ENCODE measurements at places on chromosomes 12 and 14. TPM values are rescaled to one million over a fixed set of nuclear protein-coding genes. Genes with fewer than 3 reads are reported as not detected.

DNA sequence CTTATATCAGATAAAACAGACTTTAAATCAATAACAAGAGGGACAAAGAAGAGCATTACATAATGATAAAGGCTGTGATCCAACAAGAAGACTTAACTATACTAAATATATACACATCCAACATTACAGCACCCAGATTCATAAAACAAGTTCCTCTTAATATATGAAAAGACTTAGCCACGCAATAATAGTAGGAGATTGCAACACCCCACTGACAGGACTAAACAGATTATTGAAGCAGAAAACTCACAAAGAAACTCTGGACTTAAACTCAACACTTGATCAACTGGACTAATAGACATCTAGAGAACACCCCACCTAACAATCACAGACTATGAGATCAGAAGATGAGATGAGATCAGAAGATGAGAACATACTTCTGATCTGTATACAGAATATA lies 5.7 kb upstream of the CLEC14A start:
- no peak overlapping the region for H3K27ac ChIP-seq
- H3K4me3 ChIP-seq, result no peak overlapping the region
- H3K4me1 ChIP-seq, result no peaks in the 10 kb centered on the region

GRCh38 chr12:80598004-80598606 lies 109.3 kb upstream of the MYF6 start:
- no peak overlapping the region for H3K4me3 ChIP-seq
- H3K27me3 ChIP-seq, result no peaks in the 10 kb centered on the region
- H3K4me1 ChIP-seq, result no peaks in the 10 kb centered on the region
- no peak overlapping the region for H3K27ac ChIP-seq

GRCh38 chr14:102517392-102518062 lies 8.0 kb upstream of the ANKRD9 start:
- no peak overlapping the region for H3K27ac ChIP-seq
- no peaks in the 10 kb centered on the region for H3K36me3 ChIP-seq
- no peak for DNase-seq
- H3K4me1 ChIP-seq, result peaks cover 14% of the 10 kb centered on the region

DNA sequence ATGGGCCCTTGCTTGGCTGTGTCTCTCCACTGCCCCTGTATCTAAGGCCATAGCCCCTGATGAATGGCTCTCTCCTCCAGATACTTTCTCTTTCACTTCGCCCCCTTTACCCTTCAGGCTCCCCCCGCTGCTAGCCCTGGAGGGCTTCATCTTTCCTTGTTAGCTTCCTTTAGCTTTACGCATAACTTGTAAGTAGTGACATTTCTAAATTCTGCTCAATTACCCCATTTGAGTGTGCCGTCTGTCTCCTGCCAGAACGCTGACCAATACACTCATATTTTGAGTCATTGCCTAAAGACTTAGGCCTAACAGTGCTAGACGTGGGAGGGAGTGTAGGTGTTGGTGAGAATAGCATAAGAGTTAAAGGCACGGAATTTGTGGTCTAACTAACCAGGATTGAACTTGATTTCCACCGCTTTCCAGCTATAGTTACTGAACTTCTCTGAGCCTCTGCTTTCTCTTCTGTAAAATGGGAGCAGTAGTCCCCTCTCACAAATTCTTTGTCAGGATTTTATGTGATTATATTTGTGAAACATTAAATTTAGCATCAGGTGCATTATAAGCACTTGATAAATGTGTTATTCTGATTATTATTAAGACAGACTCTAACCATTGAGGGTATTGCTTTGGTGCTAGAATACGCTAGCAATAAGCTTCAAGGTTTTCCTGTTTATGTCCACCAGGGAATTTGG lies 129.3 kb downstream of the ZFP36L1 start:
- DNase-seq, result no peak
- H3K27ac ChIP-seq, result no peak overlapping the region
- H3K27me3 ChIP-seq, result no peaks in the 10 kb centered on the region
- no peak overlapping the region for H3K4me3 ChIP-seq
- no peaks in the 10 kb centered on the region for H3K36me3 ChIP-seq

GRCh38 chr14:22434030-22434429 lies 155.0 kb downstream of the DAD1 start:
- no peak overlapping the region for H3K27ac ChIP-seq
- no peak for DNase-seq
- H3K4me3 ChIP-seq, result no peak overlapping the region
- no peaks in the 10 kb centered on the region for H3K36me3 ChIP-seq
- H3K27me3 ChIP-seq, result no peaks in the 10 kb centered on the region
- H3K4me1 ChIP-seq, result no peaks in the 10 kb centered on the region

DNA sequence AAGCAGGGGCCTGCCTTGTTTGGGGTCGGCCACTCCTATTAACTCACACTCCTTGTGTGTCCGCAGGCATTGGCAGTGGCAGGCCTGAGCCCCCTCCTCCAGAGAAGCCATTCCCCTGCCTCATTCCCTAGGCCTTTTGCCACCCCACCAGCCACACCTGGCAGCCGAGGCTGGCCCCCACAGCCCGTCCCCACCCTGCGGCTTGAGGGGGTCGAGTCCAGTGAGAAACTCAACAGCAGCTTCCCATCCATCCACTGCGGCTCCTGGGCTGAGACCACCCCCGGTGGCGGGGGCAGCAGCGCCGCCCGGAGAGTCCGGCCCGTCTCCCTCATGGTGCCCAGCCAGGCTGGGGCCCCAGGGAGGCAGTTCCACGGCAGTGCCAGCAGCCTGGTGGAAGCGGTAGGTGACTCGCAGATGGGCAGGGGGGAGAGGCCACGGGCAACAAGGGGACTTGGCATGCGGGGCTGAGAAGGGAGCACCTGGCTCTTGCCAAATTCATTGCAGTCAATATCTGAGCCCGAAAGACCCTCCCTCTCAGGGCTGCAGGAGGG lies 106.3 kb upstream of the FKBP4 start:
- no peak for DNase-seq
- no peaks in the 10 kb centered on the region for H3K4me1 ChIP-seq
- no peaks in the 10 kb centered on the region for H3K36me3 ChIP-seq
- H3K27ac ChIP-seq, result no peak overlapping the region

- no peaks in the 10 kb centered on the region for H3K36me3 ChIP-seq
- H3K27me3 ChIP-seq, result peaks cover 71% of the 10 kb centered on the region
- DNase-seq, result no peak
- no peaks in the 10 kb centered on the region for H3K4me1 ChIP-seq
Observed at GRCh38 chr14:28778138-28779117, 11.8 kb downstream of the FOXG1 start.

DNA sequence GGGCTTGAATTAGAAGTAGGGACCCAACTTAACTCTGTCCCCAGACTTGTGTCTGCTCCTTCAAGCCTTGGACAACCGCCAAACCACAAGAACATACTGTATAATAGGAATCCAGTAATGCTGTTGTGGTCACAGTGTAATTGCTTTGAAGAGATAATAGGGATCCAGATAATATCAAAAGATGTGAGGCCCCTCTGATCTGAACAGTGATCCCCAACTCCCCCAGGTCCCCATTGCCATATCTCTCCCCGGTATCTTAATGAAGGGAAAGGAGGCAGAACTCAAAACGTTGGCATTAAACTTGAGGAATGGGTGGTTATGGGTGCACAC lies 8.5 kb upstream of the PLEKHH1 start:
- H3K4me1 ChIP-seq, result peaks cover 9% of the 10 kb centered on the region
- H3K36me3 ChIP-seq, result no peaks in the 10 kb centered on the region
- H3K27ac ChIP-seq, result no peak overlapping the region
- no peaks in the 10 kb centered on the region for H3K27me3 ChIP-seq
- no peak overlapping the region for H3K4me3 ChIP-seq

- no peak overlapping the region for H3K27ac ChIP-seq
- H3K4me1 ChIP-seq, result no peaks in the 10 kb centered on the region
- no peaks in the 10 kb centered on the region for H3K36me3 ChIP-seq
- DNase-seq, result no peak
- H3K27me3 ChIP-seq, result no peaks in the 10 kb centered on the region
Observed at GRCh38 chr12:89439941-89440340, 84.7 kb downstream of the GALNT4 start.

DNA sequence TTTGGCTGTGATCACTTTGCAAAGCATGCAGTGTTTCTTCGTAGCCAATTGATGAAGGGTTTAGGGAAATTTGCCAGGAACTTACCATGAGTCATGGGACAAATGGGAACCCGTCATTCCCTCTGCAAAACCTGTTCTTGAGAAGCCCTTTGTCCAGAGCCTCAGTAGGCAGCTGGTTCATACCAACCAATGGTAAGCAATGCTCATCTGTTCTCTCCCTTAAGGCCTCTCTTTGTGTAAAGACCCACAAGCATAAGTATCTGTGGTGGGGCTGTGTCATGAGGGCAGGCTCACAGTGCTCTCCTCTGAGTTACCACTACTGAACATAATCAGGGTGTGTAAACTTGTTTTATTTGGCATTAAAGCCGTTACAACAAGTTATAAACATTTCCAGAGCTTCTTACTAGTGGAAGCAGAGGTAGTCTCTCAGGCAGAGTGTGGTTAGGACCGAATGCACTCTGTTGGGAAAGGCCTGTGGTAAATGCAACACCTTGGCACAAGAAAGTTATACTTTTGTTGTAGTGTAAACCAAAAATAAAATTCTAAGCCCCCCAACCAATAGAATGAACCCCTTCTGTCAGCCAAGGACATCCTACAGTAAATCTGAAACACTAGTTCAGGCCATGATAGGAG lies 119.8 kb downstream of the SINHCAF start:
- no peak overlapping the region for H3K4me3 ChIP-seq
- peak; percentile 16 for DNase-seq
- H3K27ac ChIP-seq, result no peak overlapping the region
- H3K27me3 ChIP-seq, result no peaks in the 10 kb centered on the region
- no peaks in the 10 kb centered on the region for H3K4me1 ChIP-seq
- H3K36me3 ChIP-seq, result no peaks in the 10 kb centered on the region

DNA sequence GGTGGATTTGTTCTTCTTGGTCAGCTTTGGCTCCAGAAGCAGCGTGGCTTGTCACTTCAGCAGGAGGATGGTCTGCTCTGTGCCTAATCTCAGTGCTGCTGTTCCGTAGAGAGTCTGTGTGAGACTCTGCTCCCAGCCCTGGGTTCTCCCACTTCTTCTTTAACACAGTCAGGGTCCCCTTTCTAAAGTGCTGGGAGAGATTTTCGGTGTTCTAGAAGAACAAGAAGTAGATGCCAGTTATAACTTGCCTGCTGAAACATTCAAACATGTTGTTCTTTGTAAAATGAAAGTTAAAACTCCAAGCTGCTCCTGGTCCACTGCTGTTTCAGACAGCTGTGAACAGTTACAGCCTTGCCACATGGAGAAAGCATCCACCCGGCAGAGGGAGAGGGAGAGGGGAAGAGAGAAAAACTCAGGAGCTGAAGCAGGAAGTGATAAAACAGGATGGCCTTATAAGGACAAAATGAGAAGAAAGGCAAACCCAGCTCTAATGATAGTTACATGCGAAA lies 55.2 kb upstream of the CERS5 start:
- peak overlapping the region; percentile 76 for H3K27ac ChIP-seq
- peaks cover 35% of the 10 kb centered on the region for H3K36me3 ChIP-seq

DNA sequence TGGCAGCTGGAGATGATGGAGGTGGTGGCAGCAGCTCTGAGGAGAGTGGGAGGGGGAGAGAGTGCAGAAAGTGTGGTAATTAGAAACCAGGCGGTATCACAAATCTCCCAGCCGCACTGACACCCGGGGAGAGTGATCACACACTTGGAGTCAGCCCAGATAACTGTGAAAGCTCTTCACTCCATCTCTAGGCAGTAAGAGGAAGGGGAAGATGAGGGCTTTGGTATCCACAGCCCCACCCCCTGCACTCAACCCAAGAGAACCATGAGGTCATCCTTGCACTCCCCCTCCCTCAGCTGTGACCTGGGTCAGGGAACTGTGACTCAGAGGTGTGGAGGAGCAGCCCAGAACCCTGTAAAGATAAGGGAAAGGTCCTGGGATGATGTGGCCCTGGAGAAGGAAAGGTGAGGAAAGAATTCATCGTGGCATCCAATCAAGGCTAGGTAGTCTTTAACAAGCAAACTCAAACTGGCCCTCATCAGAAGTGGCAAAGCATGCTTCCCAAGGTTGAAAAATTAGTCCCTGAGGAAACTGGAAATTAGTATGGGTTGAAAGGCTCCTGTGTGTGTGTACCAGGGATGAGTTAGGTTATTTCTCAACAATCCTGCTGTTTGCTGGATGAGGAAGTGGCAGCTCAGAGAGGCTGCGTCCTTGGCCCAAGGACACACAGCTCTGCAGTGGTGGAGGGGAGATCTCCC lies 111.0 kb upstream of the LHX5 start:
- no peak overlapping the region for H3K4me3 ChIP-seq
- H3K27ac ChIP-seq, result no peak overlapping the region
- no peaks in the 10 kb centered on the region for H3K36me3 ChIP-seq

KLHDC2 gene
- 113 TPM for polyA plus RNA-seq

CD163 gene
- 10.4 TPM for polyA plus RNA-seq

PLEKHG7 gene
- 0.54 TPM for polyA plus RNA-seq

FICD gene
- 2.5 TPM for polyA plus RNA-seq

SOX5 gene
- polyA plus RNA-seq, result 3.5 TPM

CYP27B1 gene
- polyA plus RNA-seq, result 1.8 TPM

RAD52 gene
- 27.9 TPM for polyA plus RNA-seq

CABP1 gene
- polyA plus RNA-seq, result 0.70 TPM

Measured in large intestine (tissue), 12 donors.